ENCODE measurements at places on chromosomes 6 and 20.

GRCh38 chr6:125154761-125155135 lies 1.2 kb downstream of the TPD52L1 start:
- DNase-seq, result no peak

- DNase-seq, result no peak
Observed at GRCh38 chr20:19823216-19823615, 65.2 kb downstream of the RIN2 start.

GRCh38 chr6:149108038-149108748 lies 209.3 kb upstream of the TAB2 start:
- DNase-seq, result no peak

- no peak for DNase-seq
Observed at GRCh38 chr6:93571346-93571745, 152.0 kb upstream of the EPHA7 start.

DNA sequence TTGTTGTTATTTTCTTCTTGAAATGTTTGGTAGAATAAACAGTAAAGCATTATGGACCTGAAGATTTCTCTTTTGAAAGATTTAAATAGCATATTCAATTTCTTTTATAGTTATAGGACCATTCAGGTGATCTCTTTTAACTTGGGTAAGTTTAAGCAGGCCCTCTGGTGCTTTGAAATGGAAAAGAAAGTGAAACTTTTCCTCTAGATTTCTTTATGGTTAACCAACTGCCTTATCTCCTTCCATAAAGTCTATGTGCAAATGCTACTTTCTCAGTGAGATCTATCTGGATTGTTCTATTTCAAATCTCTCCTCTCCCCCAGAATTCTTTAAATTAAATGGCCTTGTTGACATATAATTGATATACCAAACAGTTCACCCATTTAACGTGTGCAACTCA lies 54.0 kb downstream of the PHACTR2 start:
- DNase-seq, result no peak

GRCh38 chr6:48817333-48818051 lies 645.6 kb downstream of the MMUT start:
- no peak for DNase-seq

DNA sequence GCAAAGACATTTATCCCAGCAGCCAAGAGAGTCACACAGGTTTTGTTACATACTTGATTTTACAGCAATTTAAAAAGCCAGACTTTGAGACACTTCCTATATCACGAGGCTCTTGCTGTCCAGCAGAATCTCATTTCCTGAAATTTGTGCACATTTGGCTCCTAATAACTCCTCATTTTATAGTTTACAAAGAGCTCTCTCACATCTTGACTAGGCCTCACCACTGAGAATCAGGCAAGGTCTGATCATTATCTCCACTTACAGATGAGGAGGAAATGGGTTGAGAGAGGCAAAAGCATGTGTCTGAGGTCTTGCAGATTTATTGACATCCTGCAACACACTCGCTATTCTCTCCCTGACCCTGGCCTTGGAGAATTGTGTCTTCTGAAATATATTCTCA lies 426.8 kb downstream of the MAFB start:
- DNase-seq, result no peak

DNA sequence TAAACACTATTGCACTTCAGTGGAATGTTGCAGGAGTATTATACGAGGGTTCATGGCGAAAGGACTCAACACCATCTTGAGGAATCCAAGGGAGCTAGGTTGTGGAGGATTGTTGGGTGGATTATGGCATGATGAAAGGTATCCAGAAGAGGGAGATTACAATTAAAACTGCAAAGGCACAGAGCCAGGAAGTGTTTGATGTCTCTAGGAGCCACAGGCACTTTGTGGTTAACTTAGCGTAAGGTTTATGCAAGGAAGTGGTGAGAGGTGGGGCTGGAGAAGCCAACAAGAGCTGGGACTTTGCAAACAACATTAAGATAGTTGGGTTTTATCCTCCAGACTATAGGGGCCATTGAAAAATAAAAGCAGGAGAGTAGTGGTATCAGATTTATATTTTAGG lies 86.6 kb upstream of the TPD52L1 start:
- no peak for DNase-seq

- no peak for DNase-seq
Observed at GRCh38 chr6:102619585-102619984, 1226.1 kb downstream of the GRIK2 start.

- no peak for DNase-seq
Observed at GRCh38 chr20:62350629-62351422, 16.3 kb downstream of the LAMA5 start.

GRCh38 chr6:159181914-159182313 lies 12.7 kb downstream of the FNDC1 start:
- no peak for DNase-seq
